ENCODE measurements at places on chromosomes 3 and 15.

DNA sequence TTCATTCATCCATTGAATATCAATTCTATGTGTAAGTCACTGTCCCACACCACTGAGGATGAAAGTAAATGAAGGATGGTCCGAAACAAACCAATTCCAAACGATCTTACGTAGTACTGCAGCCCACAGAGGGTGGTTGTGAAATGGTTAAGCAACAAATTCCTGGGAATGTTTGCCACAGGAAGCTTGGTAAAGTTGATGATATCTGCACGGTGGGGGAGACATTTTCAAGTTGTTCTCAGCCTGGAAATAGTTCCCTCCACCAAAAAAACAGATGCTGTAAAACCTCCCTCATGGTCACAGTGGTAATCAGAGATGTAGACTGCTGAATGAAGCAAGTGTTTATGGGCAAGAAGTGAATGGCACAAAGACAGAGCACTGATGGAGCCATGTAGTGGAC lies 35.9 kb upstream of the BNC1 start:
- DNase-seq, result no peak

GRCh38 chr3:164320962-164321361 lies 757.3 kb downstream of the SI start:
- DNase-seq, result no peak

- DNase-seq, result no peak
Observed at GRCh38 chr3:4665197-4665596, 172.0 kb downstream of the ITPR1 start.

DNA sequence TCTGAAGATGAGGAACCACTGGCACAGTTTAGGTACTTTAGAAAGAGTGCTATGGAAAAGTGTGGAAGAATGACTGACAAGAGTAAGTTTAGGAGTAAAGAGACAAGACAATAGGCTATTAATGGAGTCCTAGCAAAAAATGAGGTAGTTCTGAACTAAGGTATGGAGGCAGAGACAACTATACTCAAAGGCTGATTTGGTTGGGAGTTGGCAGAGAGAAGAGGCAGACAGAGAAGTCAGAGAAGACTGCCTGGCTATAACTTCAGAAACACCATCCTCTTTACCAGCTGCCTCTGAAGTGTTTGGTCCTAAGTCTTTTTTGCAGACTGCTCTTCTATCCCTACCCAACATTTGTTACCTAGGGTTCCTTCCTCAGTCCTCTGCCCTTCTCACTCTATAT lies 19.2 kb downstream of the DYNC1LI1 start:
- DNase-seq, result no peak

DNA sequence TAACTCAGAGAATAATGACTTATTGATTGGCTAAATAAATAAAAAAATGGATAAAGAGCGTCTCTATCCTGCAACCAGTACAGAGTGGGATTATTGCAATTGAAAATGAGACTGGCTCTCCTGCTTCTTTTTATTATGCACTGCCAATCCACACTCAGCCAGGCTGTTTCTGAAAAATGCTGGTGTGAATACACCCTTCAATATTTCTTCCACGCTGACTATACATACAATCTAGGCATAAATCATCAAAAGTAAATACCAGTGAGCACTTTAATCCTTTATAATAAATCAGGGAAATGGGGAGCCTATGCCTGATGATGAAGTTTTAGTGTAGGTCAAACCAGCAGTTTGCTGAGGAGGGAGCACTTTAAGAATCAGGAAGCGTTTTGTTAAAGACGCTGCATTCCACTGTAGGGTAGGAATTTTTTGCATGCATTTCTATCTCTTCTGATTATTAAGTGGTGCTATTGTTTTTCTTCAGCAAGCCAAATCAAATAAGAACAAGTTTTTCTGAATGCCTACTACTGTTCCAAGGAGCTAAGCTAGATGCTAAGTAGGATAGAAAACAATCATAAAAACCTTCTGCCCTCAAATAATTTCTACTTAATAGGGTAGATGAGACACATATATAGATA lies 781.5 kb downstream of the TBL1XR1 start:
- no peak for DNase-seq

GRCh38 chr3:167467848-167468611 lies 5.8 kb downstream of the SERPINI2 start:
- no peak for DNase-seq

- no peak for DNase-seq
Observed at GRCh38 chr3:179068779-179069530, 2.7 kb downstream of the ZMAT3 start.

- DNase-seq, result no peak
Observed at GRCh38 chr15:67622110-67622509, 79.6 kb downstream of the MAP2K5 start.

DNA sequence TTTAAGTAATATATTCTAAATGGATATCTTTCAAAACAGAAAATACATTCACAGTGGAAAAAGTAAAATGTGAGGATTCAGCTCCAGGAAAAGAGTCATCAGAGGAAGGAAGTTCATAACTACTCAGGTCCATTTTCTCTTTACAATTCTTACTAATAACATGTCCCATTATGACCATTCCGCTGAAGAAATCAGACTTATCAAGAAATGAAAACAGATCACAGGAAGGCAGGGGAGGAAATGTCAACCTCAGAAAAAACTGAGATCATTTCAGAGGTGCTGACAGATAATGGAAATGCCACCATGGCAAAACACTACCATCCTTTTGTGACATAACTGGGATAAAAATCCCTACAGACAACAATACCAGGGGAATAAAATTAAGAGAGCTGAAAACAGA lies 139.5 kb downstream of the MAGI1 start:
- DNase-seq, result no peak

DNA sequence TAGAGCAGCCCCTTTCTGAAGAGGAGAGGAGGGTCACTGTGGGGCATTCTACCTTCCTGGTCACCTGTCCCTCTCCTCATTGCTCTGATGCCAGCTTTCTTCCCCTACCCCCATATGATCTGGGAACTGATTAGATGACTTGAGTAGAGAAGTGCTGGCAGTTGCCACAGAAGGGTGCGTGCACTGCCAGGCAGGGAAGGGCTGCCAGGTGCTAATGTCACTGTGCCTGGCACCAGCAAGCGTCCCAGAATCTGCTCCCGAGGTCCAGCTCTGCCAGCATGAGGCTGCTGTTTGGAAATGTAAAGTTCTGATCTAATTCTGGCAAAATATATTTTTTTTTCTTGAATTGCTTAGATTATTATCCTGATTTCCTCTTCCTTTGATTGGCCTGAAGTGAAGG lies 52.8 kb downstream of the PPM1L start:
- no peak for DNase-seq

DNA sequence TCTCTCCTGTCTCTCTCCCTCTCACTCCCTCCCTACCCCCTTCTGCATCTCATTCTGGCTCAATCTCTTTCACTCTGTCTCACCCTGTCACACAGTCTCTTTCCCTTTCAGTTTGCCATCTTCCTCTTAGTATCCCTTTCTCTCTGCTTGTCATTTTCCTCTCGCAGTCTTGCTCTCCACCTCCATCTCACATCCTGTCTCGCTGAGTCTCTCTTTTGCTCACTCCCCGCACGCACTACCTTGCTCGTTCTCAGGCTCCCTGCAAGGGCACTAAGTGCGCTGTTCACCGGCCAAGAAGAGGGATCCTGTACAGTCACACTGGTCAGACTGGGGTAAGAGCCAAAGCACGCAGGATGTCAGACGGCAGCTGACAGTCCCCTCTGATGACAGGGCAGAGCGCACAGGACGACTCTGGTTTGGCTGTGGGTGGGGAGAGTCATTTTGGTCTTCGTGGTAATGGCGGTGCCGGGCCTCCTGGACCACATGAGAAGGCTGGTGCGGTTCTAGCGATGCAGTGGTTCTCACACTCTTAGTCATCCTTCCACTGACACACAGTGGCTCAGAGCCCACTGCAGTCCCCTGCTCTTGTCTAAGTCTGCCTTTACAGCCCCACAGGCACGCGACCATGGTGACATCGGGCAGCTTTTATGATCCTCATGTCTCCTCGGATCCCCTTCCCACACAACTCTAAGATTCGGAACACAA lies 356.8 kb downstream of the FOXP1 start:
- no peak for DNase-seq

GRCh38 chr3:52197499-52197841 lies 490 bp upstream of the ALAS1 start:
- no peak for DNase-seq

DNA sequence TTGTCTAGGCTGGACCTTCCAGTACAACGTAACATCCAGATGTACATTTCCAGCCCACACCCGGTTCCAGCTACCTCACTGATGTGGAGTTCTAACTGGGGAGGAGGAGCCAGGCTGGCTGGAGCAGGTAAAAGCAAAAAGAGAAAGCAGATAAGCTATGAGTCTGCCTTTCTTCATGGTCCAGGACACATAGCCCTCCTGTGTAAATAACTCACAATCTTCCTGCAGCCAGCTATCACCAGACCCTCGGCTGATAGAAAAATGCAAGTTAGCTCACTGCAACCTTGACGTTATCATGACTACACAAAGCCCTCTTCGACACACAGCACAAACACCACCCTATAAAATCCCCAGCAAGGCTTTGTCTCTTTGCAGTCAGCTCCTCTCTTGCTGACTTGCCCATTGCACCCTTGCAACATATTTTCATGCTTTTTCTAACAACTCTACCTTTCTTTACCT lies 20.5 kb upstream of the ELP6 start:
- DNase-seq, result no peak

GRCh38 chr3:129254536-129255230 lies 5.3 kb downstream of the COPG1 start:
- DNase-seq, result no peak

DNA sequence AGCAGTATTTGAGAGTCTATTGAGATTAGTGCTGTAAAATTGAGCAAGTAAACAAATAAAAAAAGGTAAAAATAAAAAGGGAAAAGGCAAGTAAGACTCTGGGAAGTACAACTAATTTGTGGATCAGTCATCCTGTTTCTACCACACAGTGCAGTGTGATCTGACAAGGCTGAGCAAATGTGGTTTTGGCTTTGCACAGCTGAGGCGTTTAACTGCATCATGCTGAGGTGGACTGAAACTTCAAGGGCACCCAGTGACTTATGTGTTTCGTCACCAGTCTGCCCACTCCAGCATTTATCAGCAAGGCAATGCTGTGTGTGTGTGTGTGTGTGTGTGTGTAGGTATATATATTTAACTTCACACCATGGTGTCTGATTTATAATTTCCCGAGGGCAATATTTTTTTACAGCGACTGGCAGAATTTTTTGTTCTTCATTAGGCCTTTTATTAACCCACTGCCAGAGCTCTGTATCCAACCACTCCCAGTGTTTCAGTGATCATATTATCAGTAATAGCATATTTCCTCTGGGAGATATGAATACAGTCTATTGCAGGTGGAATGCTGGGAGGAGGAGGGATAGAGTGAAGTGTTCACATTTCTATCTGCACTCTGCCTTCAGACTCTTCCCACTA lies 131.5 kb upstream of the SATB1 start:
- DNase-seq, result no peak

DNA sequence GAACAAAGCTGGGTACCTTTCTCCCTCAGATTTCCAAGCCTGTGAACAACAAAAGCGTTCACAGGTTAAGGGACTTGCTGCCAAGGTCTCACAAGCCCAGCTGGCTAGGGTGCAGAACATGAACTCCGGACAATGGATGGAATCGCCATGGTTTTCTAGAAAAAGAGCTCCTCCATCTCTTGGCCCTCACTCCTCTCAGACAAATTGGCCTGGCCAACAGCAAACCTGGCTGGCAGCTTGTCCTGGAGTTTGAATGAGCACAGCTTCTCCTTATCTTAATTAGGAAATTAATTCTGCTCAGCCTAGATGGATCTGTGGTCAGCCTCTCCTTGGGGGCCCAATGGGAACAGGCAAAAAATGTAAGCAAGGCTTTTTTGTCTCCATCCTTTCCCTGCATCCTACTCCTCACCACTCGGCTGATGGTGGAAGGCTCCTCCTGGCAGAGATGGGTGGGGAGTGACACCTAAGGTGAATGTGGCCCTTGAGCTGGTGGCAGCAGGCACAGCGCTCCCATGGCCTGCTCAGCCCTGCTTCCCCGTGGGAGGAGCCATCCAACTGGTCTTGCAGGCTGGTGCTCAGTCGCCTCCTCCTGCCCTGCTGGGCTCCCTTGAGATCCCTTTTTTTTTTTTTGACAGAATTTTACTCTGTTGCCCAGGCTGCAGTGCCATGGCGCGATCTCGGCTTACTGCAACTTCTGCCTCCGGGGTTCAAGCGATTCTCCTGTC lies 5.8 kb downstream of the KLHL25 start:
- DNase-seq, result no peak

DNA sequence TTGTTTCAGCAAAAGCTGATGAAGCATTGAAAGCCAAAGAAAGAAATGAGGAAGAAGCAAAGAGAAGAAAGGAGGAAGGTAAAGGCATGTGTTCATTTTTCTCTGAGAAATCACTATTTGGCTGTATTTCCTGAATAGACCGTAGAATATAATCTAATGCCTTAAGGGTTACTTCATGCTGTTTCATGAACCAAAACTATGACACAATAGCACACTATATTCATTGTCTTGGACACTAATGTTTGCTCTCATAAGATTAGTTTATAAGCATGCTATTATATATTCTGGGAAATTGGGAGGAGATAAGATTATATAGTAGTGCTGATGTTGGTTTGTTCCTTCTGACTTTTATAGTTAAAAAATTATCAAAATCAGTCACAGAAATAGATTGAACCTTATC lies 110.1 kb upstream of the MLF1 start:
- no peak for DNase-seq

DNA sequence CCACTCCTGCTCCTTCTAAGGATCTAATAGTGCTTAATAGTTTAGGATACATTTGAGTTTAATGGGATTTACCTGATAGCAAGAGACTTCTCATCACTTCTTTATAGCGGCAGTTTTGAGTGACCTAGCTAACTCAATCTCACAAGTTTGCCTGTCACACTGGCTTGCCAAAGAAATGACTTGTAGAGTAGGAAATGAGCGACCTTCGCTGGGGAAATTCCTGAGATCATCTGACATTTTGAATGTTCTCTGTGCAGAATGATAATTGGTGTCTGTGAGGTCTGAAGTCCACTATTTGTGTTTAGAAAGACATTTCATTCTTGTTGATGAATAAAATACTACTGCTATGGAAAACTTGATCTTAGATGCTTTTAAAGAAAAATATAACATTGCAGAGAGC lies 30.3 kb downstream of the SUCLG2 start:
- DNase-seq, result no peak

- no peak for DNase-seq
Observed at GRCh38 chr15:64361259-64361658, 5.3 kb upstream of the CSNK1G1 start.
